ENCODE measurements at places on chromosomes 4 and X.

DNA sequence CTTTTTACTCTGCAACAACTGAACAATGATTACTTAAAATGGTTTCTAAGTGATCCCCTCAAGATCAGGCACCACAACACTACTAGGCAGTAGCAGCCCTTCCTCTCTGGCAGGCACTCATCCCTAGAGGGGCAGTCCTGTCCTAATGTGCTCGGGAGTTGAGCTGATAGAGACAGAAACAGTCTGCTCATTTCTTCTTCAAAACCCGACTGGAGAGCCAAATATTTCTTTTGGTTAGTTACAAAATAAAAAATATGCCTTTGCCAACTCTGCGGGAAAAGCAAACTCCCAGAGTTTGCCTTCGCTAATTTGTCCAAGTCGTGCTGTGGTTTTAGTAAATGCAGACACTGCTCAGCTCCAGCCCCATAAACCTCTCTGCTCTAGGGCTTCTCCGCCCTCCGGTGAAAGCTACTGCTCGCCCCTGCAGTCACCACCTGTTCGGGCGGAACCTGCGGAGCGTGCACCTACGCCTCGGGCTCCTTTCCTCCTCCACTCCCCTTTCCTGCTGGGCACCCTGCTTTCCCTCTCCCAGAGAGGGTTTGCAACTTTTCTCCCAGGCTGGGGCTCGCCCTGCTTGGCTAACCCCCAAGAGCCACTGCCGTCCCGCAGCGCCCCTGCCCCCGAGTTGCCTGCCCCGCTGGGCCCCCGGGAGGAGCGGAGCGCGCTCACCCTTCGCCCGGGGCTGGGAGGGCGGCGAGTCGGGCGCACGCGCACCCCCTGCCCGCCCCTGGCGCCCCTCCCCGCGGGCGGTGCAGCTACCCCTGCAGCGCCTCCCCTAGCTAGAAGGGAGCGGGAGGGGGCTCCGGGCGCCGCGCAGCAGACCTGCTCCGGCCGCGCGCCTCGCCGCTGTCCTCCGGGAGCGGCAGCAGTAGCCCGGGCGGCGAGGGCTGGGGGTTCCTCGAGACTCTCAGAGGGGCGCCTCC, at the start of gene NPNT:
Gene NPNT, plus strand, starts transcription at position 812 of the 923 bp plus-strand sequence. CDS start 182 bp downstream, outside the sequence.
- no peak for DNase-seq

GRCh38 chr4:37934609-37935008, 25.6 kb upstream of the PTTG2 start:
- DNase-seq, result no peak

- DNase-seq, result no peak
These were observed 195.5 kb downstream of the ZNF330 start for GRCh38 chr4:141416219-141416618.

GRCh38 chr4:78414116-78414515, 137.5 kb upstream of the ANXA3 start:
- DNase-seq, result no peak

DNA sequence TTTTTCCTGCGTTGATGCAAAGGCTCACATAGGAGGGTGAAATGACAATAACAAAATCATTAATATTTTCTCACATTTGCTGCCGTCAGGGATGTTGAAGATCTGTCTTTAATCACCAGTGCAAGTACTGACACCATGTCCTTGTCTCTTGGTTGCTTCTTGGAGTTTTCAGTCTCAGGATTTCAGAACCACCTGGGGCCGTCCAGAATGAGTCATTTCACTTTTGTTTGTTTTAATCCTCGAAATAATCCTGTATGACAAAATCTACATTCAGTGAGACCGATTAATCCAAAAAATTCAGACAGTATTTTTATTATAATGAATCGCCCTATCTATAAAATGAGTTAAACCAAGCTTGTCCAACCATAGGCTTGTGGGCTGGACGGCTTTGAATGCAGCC, 47.2 kb downstream of the NEIL3 start:
- no peak for DNase-seq

DNA sequence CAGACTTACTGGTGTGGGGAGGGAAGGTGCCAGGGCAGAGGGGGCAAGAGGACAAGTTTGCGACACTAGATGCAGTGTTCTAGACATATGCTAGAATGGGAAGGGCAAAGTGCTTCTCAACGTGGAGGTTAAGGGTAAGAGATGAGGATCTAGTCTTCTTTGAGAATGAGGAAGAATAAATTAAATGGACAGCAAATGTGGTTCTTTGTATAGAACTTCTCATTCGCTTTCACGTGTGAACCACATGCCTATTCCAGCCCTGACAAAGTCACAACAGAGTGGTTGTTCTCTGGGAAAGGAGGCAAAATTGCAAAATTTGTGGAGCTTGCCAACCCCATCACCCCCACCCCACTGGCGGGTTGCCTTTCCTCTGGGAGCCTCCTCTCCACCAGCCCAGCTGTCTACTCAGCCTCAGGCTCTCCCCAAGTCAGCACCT, 1.5 kb upstream of the ANXA5 start:
- DNase-seq, result no peak

- no peak for DNase-seq
These were observed 554.1 kb upstream of the MAGEB2 start for GRCh38 chrX:29661290-29661689.

- DNase-seq, result no peak
These were observed 77.3 kb upstream of the IL2 start for GRCh38 chr4:122533841-122534240.

DNA sequence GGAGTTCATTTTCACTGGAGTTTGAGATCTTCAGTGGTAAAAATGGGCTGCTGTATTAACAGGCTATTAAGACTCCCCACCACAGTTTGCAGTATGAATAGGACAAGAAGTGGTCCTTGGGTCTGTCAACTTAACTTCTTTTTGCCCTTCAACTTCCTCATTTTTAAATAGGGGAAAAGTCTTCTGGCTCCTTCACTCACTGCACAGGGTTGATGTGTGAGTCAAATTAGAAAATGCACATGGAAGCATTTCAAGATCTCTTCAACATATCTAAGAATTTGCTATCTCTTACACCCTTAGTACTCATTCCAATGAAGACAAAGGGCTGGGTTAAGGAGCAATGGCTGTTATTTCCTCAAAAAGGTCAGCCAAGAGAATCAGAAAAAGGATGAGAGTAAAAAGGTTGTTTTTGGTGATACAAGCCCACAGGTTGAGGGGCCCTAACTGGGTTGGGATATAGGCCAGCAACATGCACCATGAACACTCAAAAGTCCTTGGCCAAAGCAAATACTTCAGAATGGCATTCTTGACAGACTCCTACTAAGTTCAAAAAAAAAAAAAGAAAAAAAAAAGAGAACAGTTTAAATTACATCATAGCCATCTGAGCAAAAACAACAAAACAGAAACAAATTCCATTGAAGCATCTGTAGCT, 13.4 kb downstream of the PDE5A start:
- no peak for DNase-seq

GRCh38 chrX:48470110-48470832, at the start of gene SLC38A5:
Gene SLC38A5, minus strand, starts transcription at chrX:48470260. Its CDS starts 2,336 bp downstream, at chrX:48467924.
- no peak for DNase-seq

GRCh38 chr4:26490960-26491284, 638 bp upstream of the CCKAR start:
- DNase-seq, result no peak

GRCh38 chr4:56102601-56103000, 153.9 kb downstream of the CEP135 start:
- no peak for DNase-seq

DNA sequence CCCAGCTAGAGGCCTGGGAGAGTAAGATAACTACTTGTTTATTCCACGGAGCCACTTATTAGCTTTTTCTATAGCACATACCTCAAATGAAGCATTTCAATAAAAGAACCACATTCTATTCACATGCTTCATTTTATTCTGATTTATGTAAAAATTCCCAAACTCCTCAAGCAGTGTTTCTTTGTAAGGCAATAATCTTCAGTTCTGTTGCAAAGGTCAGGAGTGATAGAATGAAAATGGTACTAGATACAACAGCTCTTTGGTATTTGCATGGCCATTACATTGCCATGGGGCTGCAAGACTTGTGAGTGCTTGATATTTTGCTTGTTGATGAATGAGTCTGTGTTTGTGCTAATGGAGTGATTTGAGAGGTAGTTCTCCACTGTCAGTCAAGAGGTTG, 39.4 kb downstream of the AR start:
- no peak for DNase-seq
